Stimulated activated CD4-positive, alpha-beta T cell treated with anti-CD3 and anti-CD28 coated beads, Interleukin-12 subunit alpha, Interleukin-12 subunit beta, amount 100 ng/mL, for 24 hours (primary cell): ENCODE measurements at places on chromosomes 12 and 14.
A peak's percentile ranks its signal among the peaks of the same experiment; 100 is the strongest.

GRCh38 chr12:58268069-58268468 lies 326.7 kb downstream of the ATP23 start:
- DNase-seq = no peak

DNA sequence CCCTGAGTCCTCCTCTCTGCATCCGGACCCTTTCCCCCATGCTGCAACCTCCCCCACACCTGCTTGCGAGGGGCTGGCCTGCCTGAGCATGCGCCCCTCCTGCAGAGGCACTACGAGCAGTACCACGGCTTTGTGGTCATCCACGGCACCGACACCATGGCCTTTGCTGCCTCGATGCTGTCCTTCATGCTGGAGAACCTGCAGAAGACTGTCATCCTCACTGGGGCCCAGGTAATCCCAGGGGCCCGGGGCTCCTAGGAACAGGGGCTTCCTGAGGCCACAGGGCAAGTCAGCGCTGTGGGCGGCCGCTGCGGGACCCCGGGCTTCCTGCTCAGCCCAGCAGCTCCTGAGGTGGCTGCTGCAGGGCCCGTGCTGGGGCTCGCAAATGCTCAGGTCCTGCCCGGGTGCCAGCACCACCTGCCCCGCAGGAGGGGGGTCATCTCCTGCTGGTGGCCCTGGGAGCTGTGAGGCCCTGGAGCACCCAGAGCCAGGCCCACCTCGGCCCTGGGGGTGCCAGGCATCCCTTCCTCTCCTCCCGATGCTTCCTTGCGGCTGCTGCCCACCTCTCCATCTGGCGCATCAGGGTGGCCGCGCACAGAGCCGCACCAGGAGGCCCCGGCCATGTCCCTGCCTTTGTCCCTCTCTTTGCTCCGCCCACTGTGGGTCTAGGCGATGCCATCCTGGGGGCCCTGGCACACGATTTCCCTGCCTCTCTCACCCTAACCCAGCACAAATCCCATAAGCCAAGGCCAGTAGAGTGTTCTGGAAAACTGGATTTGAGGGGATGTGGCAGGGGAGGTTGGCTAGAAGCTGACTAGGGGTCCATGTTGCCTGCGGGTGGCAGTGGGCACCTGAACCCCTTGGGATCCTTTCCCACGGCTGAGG lies 10.2 kb downstream of the ASPG start:
- no peak for DNase-seq

GRCh38 chr12:27162229-27162537 lies 79.8 kb upstream of the C12orf71 start:
- no peak for DNase-seq

DNA sequence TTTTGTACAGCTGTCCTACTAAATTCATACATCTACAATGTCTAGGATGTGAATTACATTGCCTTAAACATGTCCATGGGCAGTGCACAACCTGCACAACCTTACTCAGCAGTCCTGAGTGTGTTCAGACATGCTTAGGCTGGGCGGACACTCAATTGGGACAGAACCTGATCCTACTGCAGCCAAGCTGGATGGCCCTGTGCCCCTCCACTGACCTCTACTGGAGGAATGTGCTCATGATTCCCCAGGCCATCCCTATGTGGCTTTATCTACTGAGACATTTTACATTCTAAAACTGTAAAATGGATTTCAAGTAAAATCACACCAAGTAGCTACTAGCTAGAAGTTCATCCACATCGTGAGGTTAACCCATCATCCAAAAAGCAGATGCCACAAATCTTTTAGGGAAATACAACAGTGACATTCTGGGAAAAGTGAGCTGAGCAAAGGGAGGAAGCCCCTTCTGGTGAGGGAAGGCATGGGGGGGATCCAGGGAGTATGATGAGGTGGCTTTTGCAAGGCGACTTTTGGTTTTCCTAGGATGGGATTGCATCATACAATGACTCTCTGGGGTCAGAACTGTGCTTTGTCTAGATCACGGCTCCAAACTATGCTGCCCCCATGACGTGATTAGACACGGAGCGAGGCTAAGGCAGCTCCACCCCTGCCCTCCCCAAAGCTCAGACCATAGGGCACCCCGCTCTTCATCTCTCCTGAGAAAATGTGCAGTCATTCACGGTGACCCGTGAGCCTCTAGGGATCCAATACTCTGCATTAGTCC lies 911.7 kb upstream of the TMEM132C start:
- no peak for DNase-seq

DNA sequence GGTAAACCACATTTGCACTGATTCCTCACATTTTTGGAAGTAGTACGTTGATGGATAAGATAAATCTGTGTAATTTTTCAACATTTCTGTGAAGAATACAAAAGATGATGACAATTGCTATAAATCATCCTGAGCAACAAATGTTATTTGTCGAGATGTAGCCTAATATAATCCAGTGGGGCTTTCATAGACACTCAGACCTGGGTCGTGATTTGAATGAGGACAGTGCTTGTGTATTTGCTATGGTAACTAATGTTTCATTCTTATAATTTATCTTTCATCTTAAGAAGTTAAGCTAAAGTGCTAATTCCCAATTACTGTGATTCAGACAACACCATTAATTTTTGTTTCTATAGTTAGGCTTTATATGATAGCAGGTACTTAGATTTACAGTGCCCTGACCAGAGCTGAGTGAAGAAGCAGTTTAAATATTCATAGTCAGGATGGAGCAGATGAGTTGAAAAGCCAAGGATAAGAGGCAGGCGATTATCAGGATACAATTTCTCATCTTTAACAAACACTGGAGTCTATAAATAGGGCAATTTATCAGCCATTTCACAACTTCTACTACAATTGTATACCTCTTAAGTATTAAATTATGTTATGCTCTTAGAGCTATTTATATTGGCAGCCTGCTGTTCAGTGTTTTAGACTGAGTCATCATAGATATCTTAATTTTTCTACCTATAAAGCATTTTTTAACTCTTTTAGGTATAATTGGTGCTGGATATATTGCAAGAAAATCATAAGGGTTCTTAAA lies 359.9 kb downstream of the TRHDE start:
- DNase-seq = no peak

DNA sequence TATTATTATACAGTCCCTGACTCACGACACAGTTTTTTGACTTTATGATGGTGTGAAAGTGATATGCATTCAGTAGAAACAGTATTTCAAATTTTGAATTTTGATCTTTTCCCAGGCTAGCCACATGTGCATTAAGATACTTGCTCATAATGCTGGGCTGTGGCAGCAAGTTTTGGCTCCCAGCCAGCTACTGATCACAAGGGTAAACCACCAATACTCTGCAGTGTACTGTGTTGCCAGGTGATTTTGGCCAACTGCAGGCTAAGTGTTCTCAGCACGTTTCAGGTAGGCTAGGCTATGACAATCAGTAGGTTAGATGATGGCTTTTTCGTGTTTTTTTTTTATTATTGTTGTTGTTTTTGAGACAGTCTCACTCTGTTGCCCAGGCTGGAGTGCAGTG lies 69.4 kb upstream of the ACTN1 start:
- DNase-seq = no peak

DNA sequence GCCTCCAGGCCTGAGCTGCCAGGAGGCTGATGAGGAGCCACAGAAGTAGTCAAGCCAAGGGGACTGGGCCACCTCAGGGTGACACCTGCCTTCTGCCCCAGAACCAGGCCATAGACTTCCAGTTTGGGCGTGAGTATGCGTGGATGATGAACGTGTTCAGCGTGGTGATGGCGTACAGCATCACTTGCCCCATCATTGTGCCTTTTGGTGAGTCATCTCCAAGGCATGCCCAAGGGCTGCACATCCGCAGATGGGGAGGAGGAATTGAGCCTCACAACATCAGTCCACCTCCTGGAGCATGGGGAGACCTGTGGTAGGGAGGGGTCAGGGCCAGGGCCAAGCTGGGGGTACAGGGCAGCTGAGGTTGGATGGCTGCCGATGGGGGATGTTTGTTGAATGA lies 22.3 kb downstream of the NGB start:
- DNase-seq = no peak

GRCh38 chr12:103102225-103102744 lies 144.8 kb downstream of the ASCL1 start:
- DNase-seq = no peak

GRCh38 chr12:98847242-98847641 lies 202.2 kb downstream of the APAF1 start:
- no peak for DNase-seq

GRCh38 chr14:37213016-37213415 lies 15.3 kb downstream of the MIPOL1 start:
- no peak for DNase-seq

DNA sequence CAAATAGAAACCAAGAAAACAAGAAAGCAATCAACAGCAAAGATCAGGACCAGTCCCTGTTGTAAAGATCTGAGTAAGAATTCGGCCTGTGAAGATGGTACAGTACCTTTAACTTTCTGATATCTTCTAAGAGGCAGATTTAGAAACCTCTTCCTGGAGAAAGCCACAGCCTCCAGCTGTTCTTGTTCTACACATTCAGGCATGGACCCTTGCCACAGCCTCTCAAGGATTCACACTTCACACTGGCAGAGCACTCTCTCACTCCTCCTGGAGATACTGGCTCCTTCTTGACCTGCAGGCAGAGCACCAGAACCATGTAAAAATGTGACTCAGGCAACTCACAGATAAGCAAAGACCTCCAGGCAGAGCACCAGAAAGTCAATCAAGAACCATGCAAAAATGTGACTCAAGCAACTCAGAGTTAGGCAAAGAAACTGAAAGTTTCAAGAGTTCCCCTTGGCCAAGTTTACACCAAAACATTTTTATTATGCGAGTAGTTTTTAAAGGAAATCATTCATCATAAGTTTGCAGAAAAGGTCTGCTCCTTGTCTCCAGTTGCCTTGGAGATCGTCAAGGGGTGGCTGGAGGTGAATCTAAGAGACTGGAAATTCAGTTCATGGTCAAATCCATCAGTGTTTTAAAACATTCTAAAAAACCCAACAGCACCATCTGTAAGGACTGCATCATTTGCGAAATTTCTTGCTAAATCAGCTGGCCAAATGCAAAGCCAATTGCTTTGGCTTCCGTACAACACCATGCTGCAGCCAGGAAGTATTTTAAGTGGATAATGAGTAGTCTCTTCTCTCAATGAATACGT lies 119.3 kb upstream of the MDM1 start:
- DNase-seq = peak; percentile 17

GRCh38 chr12:49937639-49938300 lies 12.8 kb upstream of the AQP2 start:
- no peak for DNase-seq

DNA sequence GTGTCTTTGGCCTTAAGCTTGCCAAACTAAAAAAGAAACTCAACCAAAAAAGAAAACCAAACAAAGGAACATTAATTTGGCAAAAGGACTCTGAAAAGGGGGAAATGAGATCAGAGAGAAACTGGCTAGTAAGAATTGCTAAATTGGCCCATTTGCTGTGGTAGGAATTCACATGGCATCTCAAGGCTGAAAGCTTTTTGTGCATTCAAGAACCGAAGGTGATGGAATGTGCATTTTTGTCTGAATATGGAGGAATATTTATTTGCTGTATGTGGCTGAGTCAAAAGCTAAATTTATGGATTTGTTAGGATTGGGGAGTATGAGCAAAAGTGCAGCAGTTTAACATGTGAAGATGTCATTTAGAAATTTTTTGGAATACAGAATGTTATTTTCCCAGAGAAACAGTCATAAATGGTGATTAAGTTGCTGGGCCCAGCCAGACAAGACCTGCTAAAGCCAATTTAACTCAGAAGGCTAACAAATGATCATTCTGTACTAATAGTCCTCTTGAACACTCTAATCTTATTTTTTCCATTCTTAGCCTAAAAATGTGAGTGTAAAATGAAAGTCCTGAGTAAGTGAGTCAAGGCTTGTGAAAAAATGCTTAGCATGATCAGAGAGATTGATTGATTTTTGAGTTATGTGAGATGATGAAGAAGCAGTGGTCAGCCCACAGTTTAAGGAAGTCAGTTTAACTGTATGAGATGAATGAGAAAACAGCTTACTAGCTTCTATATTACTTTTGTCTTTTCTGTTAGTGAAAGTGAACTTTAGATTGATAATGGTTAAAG lies 94.1 kb downstream of the ANO6 start:
- no peak for DNase-seq

GRCh38 chr14:106691601-106692291 lies 1165.4 kb downstream of the TMEM121 start:
- peak; percentile 82 for DNase-seq

GRCh38 chr14:33510063-33510481 lies 440.8 kb downstream of the EGLN3 start:
- DNase-seq = no peak
